ENCODE measurements at places on chromosomes 4 and X.

- DNase-seq = no peak
- H3K36me3 ChIP-seq = no peaks in the 10 kb centered on the region
- H3K4me1 ChIP-seq = no peaks in the 10 kb centered on the region
- no peak overlapping the region for H3K27ac ChIP-seq
- no peak overlapping the region for H3K4me3 ChIP-seq
Observed at GRCh38 chrX:29926056-29926455, 289.3 kb upstream of the MAGEB2 start.

DNA sequence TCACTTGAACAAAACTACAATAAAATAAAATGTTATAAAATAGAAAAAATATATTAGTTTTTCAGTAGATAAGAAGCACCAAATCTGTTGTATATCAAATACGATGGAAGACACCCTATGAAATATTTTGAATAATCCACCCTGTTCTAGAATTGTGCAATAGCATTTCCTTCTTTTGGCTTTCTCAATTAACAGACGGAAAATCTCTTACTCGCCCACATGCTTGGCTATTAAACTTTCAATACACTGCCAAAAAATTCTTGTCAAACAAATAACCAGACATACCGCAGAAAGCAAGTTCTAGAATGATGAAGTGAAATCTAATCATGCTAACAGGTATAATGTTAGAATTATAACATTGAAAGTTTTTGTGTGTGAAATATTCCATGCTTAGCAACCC lies 671.6 kb upstream of the SLIT2 start:
- no peaks in the 10 kb centered on the region for H3K27me3 ChIP-seq
- H3K27ac ChIP-seq = no peak overlapping the region
- peaks cover 3% of the 10 kb centered on the region for H3K4me1 ChIP-seq
- no peak overlapping the region for H3K4me3 ChIP-seq
- no peaks in the 10 kb centered on the region for H3K36me3 ChIP-seq

DNA sequence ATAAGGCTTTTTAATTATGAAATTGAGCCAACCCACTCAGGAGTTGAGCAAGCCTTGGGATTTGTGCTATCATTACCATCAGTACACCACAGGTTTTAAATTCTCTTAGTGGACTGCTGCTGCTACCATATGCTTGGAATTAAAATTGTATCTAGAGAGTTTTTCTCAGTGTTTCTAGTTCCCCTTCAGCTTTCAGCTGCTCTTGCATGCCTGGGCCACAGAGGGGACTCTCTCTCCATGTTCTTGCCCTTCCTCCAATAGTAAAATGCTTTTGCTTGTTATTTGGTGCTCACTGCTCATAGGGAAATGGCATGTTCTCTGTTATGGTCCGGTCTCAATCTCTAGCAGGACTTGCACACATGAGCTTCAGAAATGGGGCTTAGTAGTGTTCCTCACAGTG lies 101.9 kb downstream of the IGSF1 start:
- no peak overlapping the region for H3K27ac ChIP-seq
- no peaks in the 10 kb centered on the region for H3K36me3 ChIP-seq
- H3K4me3 ChIP-seq = no peak overlapping the region
- no peak for DNase-seq
- no peaks in the 10 kb centered on the region for H3K4me1 ChIP-seq

GRCh38 chr4:175071123-175071522 lies 153.0 kb downstream of the ADAM29 start:
- H3K27me3 ChIP-seq = no peaks in the 10 kb centered on the region
- no peak overlapping the region for H3K4me3 ChIP-seq
- DNase-seq = no peak
- H3K4me1 ChIP-seq = no peaks in the 10 kb centered on the region

DNA sequence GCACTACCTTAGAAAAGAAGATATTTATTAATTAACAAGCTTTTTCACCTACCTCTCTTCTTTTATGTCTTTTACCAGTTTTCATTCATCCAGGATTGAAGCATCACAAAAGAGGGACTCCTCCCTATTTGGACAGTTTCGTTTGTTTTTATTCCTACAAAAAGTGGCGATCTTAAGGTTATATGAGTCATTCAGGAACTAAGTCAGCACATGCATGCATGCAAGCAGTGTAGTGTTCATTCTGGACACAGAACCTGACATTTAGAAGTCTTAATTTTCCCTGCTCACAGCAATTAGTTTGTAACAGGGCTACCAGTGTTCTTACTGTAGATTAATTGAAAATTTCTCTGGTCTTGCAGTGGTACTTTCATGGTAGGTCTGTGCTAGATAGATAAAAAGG lies 47.9 kb upstream of the QRFPR start:
- no peaks in the 10 kb centered on the region for H3K4me1 ChIP-seq
- H3K36me3 ChIP-seq = no peaks in the 10 kb centered on the region
- no peak for DNase-seq
- no peaks in the 10 kb centered on the region for H3K27me3 ChIP-seq

GRCh38 chrX:23515028-23515427 lies 152.3 kb upstream of the PRDX4 start:
- DNase-seq = no peak
- H3K27ac ChIP-seq = no peak overlapping the region
- H3K4me1 ChIP-seq = no peaks in the 10 kb centered on the region
- H3K27me3 ChIP-seq = no peaks in the 10 kb centered on the region
- H3K4me3 ChIP-seq = no peak overlapping the region

DNA sequence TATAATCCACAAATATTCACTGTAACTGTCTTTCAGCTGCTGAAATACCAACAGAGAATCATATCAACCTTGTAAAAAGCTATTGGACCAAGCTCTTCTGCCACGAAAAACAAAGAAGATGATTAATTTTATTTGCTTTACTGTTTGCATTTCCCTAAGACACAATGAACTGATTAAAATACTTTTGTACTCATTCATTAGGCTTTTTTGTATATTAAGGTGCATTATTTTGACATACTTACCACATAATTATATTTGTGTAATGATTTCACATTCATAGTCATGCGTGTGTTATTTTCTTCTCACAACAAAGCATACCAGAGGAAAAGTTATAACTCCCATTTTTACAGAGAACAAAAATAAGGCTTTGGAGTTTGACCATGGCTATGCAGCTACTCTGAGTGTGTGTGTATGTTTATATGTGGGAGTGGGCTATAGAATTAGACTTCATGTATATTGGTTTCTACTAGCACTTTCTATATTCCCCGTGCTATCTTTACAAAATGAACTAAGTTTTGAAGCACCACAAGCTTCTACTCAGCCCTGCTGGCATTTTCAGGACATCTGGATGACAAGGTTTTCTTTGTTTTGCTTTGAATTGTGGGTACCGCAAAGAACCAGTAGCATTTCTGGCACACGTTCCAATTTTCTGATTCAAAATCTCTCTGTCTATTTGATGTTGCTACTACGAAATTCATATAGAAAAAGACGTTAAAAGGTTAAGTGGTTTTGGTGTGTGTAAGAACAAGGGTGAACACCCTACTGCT lies 11.0 kb upstream of the FGF5 start:
- H3K27ac ChIP-seq = no peak overlapping the region
- DNase-seq = no peak
- no peak overlapping the region for H3K4me3 ChIP-seq

GRCh38 chr4:16794816-16795445 lies 103.5 kb downstream of the LDB2 start:
- H3K27me3 ChIP-seq = peaks cover 7% of the 10 kb centered on the region
- H3K4me1 ChIP-seq = peaks cover 6% of the 10 kb centered on the region
- H3K27ac ChIP-seq = no peak overlapping the region
- DNase-seq = no peak
- H3K4me3 ChIP-seq = no peak overlapping the region
- H3K36me3 ChIP-seq = no peaks in the 10 kb centered on the region

DNA sequence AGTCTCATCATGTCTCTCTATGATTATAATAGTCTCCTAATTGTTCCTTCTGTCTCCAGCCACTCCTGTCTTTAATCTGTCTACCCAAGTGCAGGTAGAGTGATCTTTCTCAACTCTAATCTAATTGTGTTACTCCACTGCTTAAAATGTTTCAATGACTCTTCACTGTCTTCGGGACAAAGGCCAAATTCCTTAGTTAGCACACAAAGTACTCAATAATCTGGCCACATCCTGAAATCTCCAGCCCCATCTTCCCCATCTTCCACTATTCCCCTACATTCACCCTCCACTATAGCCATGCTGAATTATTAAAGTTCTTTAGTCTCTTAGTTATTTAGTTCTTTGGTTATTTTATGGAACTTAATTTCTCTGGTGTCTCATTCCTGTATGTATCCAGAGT lies 353.3 kb downstream of the OPHN1 start:
- no peak for DNase-seq
- no peak overlapping the region for H3K27ac ChIP-seq
- H3K27me3 ChIP-seq = peaks cover 4% of the 10 kb centered on the region
- H3K4me1 ChIP-seq = no peaks in the 10 kb centered on the region

- H3K4me1 ChIP-seq = no peaks in the 10 kb centered on the region
- H3K4me3 ChIP-seq = no peak overlapping the region
- no peaks in the 10 kb centered on the region for H3K36me3 ChIP-seq
- H3K27ac ChIP-seq = no peak overlapping the region
- DNase-seq = no peak
- H3K27me3 ChIP-seq = no peaks in the 10 kb centered on the region
Observed at GRCh38 chr4:160514126-160514525, 1411.2 kb downstream of the RAPGEF2 start.

GRCh38 chrX:46200413-46200812 lies 344.8 kb downstream of the ZNF674 start:
- no peak overlapping the region for H3K27ac ChIP-seq
- H3K4me3 ChIP-seq = no peak overlapping the region
- peaks cover 4% of the 10 kb centered on the region for H3K4me1 ChIP-seq
- peaks cover 3% of the 10 kb centered on the region for H3K27me3 ChIP-seq
- H3K36me3 ChIP-seq = no peaks in the 10 kb centered on the region
- no peak for DNase-seq

- peaks cover 27% of the 10 kb centered on the region for H3K36me3 ChIP-seq
- H3K27ac ChIP-seq = no peak overlapping the region
Observed at GRCh38 chrX:119541188-119541587, 24.0 kb downstream of the STEEP1 start.

DNA sequence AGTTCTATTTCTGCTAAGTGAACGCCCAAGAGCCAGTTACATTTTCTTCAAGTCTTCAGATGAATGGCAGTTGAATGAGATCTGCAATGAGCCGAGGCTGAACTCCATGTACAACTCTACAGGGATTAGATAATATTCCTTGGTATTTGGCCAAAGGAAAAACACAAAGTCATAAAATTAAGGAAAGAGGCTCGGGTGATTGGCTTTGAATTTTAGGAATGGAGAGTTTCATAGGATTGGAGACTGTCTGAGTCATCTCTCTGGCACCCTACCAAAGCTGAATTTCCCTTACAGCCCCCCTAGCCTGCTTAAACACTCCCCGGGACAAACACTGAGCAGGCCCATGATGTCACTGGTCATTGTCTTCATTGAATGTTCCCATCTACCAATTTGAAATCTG lies 188.0 kb upstream of the C1QTNF7 start:
- no peak overlapping the region for H3K4me3 ChIP-seq
- H3K4me1 ChIP-seq = no peaks in the 10 kb centered on the region
- no peak for DNase-seq
- H3K27me3 ChIP-seq = no peaks in the 10 kb centered on the region
- H3K36me3 ChIP-seq = no peaks in the 10 kb centered on the region

- H3K36me3 ChIP-seq = no peaks in the 10 kb centered on the region
- no peak overlapping the region for H3K4me3 ChIP-seq
- no peak overlapping the region for H3K27ac ChIP-seq
- peaks cover 16% of the 10 kb centered on the region for H3K27me3 ChIP-seq
- no peak for DNase-seq
- peaks cover 3% of the 10 kb centered on the region for H3K4me1 ChIP-seq
Observed at GRCh38 chrX:12758291-12758690, 32.9 kb upstream of the PRPS2 start.

DNA sequence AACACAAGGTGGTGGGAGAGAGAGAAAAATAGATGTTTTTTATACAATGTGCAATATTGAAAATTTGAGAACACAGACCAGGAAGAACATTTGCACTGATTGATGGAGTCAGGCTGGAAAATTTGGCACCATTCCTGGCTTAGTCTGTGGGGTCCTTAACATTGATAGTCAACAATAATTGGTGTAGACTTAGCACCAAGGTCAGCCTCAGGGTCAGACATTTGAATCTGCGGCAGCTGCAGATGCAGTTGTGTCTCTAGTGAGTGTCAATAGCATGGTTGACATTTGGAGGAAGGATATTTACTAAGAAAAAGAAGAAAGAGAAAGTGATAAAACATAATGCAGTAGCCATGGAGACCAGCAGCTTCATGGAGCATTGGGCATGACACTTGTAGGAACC lies 31.5 kb upstream of the GLRA3 start:
- H3K4me3 ChIP-seq = no peak overlapping the region
- no peak overlapping the region for H3K27ac ChIP-seq
- DNase-seq = no peak
- no peaks in the 10 kb centered on the region for H3K27me3 ChIP-seq
- H3K36me3 ChIP-seq = no peaks in the 10 kb centered on the region

DNA sequence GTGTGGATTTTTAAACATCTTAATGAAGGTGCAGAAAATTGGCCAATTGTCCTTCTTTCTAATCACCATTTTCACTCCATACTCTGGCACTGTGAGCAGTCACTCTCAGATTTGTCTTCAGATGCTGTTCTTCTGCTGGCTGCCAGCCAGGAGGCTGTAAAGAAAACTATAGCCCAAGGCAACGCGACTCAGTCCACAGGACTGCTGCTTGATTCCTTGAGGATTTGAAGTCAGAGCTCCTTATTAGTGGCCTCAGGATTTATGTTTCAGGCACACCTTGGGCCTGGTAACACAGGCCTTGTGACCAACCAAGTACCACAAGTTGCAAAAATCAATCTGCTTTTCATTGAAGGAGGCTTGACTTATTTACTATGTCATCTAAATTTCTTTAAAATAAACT lies 342.6 kb downstream of the GPM6A start:
- no peak for DNase-seq
- no peak overlapping the region for H3K27ac ChIP-seq
- H3K36me3 ChIP-seq = no peaks in the 10 kb centered on the region
- H3K4me1 ChIP-seq = no peaks in the 10 kb centered on the region
- no peak overlapping the region for H3K4me3 ChIP-seq
